ENCODE measurements at places on chromosomes 5 and 9.
A peak's percentile ranks its signal among the peaks of the same experiment; 100 is the strongest.

- no peak for DNase-seq
Observed at GRCh38 chr5:94196953-94197352, 421.5 kb downstream of the KIAA0825 start.

- DNase-seq = no peak
Observed at GRCh38 chr9:119898316-119898715, 529.1 kb upstream of the BRINP1 start.

- peak; percentile 57 for DNase-seq
Observed at GRCh38 chr9:6015278-6016157, at the start of gene RANBP6. Gene RANBP6, minus strand, starts transcription at chr9:6015624. Its CDS starts 17 bp downstream, at chr9:6015607.

DNA sequence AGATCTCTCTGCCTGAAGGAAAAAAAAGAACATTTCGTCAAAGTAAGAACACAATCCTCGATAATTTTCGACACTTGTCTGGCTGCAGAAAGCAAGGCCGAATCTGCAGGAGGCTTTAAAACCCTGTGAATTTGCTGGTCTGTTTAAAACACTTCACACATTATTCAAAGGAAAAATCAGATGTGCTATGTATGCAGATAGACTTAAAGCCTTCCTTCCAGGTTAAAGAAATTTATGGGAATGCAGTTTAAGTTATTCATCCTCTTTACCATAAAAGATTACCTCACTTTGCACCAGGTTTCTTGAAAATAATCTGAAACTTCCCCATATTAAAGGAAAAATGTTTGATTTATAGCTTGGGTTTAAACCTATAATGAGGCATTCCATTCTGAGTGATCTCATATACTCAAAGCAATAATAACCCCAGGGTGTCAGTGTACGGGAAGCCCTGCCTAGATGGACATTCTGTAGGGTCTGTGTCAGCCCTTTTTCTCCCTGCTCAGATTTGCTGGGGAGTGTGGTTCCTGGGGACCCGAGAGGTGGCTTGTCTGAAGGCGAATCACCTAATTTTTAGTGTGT is 323.5 kb upstream of the SLC24A2 start:
- DNase-seq = no peak

DNA sequence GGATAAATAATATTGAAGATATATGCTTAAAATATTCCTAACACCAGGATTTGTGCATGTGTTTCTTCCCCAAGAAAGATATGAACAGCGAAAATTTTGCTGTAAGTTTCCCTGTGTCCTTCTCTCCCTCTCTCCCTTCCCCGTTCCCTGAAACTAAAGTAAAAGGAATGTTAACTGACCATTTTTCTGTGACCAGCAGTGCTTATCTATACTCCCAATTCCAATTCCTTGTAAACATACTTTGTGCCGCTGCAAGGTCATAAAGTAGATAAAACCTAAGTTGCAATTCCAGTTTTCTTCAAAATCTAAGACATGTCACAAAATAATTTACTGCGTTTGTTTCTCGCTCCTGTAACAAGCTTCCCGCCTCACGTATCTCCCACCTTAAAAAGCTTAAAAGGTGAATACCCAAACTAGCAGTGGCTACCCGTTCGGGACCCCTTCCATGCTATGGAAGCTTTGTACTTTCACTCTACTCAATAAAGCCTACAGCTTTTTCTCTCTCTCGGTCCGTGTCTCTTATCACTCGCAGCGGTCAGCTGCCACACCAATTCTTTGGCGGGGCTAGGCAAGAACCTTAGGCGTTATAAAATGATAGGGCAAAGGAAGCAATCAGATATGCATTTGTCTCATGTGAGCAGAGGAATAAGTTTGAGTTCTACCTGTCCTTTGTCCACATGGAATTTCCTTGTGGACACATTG is 1798.0 kb downstream of the EFNA5 start:
- no peak for DNase-seq

DNA sequence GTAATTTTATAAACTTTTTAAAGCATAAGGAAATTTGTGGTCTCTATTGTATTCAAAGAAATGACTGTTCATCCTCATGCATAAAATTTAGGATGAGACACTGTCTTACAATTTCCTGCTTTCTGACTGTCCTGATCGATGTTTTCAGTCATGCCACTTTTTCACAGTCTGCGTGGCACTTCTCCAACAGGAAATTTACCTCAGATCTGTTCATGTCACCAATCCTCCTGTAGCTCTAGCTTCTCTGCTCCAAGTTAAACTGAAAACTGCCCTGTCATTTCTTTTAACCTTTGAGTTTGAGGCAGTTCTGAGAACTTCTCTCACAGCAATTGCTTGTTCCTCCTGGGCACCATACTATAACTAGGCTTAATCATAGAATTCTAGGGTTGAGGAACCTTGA is 455.1 kb downstream of the EFNA5 start:
- DNase-seq = peak; percentile 4

DNA sequence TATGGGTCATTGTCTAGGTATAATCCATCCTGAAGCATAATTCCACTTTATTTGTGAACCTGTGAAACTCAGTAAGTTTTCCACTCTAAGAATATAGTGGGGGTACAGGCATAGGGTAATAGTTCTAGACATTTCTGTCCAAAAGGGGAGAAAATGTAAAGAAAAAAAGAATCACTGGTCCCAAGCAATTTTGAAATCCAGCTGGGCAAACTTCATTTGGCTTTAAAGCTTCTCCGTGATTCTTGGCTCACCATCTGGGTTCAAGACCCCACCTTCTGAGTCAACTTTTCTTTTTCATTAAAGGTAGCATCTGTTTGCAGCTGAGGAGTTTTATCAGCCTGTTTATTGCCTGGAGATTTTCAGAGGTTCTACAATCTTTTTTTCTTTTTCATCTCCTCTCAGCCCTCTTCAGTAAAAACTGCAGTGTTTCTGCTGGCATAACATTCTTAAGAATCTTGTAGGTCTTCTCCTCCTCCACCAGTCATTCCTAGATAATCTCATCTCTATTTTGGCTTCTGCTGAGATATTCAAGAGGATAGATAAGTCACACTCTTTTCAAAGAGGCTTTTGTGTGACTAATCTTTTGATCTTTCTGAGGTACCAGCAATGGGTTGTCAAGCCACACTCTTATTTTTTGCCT is 126.1 kb upstream of the PITX1 start:
- DNase-seq = no peak

- no peak for DNase-seq
Observed at GRCh38 chr9:16343249-16344237, 526.9 kb downstream of the BNC2 start.

DNA sequence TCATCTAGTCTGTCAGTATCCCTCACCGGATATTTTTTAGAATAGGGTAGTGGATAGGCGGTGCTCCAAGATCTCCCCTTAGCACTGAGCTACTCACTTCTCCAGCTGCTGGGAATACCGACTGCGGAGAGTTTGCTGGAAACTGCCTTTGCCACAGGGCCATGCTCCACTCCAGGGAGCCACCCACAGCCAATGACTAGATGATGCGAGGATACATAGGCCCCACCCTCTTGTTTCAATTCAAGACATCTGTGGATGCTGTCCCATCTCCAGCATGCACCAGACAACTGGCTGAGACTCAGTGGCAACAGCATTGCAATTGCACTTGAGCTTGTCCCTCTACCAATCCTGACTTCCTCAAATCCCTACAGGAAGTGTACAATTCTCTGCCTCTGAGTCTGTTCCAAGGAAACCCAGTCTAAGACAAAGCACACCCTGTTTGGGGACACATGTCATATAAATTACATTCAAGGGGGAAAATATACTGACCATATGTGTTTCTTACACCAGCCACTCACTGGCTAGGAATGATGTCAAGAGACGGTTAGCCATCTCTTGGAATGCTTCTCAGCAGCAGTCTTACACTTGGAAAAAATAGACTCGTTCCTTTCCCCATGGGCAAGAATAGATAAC is 312.6 kb upstream of the KIF2A start:
- no peak for DNase-seq

GRCh38 chr9:115923903-115924668 is 229.5 kb upstream of the PAPPA start:
- no peak for DNase-seq

DNA sequence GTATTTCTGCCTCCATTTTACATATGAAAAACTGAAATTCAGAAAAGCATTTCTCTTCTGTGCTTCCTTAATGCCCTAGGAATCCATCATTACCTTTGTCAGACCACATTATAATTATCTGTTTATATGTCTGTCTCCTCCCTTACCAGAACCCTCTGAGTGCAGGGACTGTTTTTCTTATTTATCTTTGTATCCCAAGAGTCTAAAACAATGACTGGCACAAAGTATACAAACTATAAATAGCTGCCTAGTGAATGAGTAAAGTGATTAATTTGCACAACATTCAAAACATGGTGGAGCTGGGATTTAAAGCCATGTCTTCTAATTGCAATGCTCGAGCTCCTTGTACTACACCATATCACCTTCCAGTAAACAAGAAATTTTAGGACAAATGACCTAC is 49.3 kb upstream of the HK3 start:
- DNase-seq = no peak

DNA sequence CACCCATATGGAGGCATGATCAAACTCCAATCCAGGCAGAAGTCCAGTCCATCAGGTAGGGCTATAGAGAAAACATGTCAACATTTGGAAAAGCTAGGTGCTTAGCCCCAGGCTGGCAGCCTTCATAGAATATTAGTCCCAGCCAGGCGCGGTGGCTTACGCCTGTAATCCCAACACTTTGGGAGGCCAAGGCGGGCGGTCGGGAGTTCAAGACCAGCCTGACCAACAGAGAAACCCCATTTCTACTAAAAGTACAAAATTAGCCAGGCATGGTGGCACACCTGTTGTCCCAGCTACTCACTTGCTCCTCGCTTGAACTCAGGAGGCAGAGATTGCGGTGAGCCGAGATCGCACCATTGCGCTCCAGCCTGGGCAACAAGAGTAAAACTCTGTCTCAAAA is 285.7 kb downstream of the MARCHF11 start:
- DNase-seq = no peak

- DNase-seq = no peak
Observed at GRCh38 chr9:88680041-88680440, 145.1 kb downstream of the NXNL2 start.

DNA sequence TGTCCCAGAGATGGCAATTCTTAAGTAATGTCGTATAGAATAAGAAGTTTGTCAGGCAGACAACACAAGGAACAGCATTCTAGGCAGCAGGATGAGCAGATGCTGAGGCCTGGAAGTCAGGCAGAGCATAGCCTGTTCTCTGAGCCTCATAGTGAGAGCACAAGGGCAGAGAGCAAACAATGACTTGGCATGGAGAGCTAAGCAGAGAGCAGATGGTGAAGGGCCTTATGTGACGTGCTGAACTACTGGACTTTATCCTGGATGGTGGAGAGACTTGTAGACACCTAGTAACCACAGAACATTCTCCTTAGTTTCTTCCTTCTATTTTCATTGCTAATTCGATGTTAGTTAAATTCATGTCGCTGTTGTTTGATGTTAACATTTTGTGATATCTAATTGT is 60.1 kb downstream of the KCTD16 start:
- no peak for DNase-seq

DNA sequence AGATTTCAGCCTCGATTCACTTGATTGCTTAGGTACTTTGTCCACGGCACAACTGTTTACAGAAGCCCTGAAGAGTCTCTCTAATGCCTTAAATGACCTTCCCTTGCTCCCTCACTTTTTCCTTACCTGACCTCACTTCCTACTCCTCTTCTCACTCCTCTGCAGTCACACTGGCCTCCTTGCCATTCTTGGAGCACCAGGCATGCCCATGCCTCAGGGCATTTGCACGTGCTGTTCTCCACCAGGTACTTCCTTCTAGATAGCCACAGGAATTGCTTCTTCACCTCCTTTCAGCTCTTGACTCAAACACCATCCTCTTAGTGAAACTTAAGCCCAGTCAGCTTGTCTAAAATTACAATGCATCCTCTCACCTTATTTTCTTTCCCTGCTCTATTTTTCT is 52.4 kb upstream of the TRAF1 start:
- DNase-seq = no peak

DNA sequence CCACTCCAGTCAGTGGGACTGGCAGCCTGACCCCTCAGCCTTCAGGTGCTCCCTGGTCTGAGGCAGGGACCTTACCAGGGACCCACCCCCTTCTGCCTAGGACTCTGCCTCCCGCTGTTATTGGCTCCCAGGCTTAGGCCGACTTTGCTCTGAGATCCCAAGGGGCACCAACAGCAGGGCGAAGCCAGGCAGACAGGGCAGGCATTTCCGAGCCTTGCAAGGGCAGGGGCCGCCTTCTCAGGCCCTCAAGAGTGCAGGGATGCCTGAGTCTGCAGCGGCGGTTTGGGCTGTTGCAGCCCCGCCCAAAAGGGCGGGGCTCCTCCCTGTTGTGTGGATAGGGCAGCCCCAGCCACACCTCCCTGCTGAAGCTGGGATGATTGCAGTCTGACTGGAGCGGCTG is 644.6 kb downstream of the PRR16 start:
- no peak for DNase-seq

DNA sequence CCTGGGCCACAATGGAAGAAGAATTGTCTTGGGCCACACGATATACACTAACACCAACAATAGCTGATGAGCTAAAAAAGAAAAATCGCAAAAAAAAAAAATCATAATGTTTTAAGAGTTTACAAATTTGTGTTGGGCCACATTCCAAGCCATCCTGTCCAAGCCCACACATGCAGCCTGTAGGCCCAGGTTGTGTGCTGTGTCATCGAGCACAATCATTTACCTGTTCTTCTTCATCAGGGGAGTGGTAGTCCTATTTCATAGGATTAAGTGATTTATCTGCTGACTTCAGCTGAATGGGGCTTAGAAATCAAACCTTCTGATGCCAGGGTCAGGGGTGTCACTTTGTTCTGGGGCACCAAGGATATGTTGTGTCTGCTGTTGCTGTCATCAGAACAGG is 44.6 kb upstream of the ELL2 start:
- DNase-seq = no peak

GRCh38 chr9:112326194-112326593 is 7.2 kb downstream of the PTBP3 start:
- DNase-seq = no peak

DNA sequence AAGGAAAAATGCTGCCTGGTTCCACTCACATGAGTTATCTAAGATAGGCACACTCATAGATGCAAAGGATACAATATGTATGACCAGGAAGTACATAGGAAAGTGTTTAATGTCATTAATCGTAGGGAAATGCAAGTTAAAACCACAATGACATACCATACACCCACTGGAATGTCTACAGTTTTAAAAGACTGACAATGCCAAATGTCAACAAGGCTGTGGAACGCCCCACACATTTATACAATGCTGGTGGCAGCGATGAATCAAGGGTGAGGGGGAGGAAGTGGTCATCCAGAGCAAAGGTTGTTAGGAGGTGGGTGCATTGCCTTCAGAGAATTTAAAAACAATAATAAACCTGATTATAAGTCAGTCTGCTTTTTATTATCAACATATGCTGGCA is 437.8 kb downstream of the ARHGEF28 start:
- peak; percentile 86 for DNase-seq

DNA sequence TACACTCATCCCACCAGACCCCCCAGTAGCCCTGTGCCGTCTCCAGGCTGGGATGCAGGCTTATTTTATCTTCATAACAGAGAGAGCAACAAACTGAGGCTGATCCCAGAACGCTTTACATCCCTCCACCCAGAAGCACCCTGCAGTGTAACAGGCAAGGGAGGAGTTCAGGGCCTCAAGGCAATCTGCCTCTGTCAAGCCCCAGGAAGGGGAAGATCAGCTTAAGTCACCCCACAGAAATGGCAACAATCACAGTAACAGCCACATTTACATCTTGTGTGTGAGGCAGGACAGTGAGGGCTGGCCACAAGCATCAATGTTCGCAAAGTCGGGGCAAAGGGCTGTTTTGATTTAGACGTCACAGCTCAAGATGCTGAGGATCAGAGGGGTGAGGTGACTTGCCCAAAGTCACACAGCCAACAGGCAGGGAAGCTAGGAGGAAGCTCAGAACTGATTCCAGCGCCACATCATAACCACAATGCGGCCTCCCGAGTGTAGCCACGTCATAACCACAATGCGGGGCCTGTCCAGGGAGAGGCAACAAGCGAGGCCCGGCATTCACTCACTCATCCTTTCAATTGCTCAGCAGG is 14.4 kb downstream of the STK10 start:
- no peak for DNase-seq

Measured in fibroblast of skin of left quadriceps (primary cell).